ENCODE measurements at places on chromosomes 11 and 22.

DNA sequence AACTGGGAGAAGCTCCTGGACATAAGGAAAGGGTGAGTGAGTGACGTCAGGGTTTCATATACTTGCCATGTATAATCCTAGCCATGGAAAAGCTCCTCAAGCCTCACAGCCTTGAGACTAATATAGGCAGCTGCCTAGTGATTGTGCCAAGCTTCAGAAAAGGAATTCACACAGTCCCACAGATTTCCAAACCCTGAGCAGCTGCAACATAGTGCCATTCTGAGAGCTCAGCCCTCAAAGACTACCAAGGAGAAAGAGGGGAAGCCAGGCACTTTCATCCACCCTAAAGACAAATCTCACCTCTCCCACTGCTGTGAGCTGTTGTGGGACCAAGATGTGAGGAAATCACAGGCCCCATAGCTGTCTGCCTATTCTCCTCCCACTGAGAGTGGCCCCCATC lies 707.9 kb upstream of the ANO5 start:
- no peak for DNase-seq

- no peak for DNase-seq
Measured at GRCh38 chr11:45815747-45816146, 10.8 kb downstream of the SLC35C1 start.

DNA sequence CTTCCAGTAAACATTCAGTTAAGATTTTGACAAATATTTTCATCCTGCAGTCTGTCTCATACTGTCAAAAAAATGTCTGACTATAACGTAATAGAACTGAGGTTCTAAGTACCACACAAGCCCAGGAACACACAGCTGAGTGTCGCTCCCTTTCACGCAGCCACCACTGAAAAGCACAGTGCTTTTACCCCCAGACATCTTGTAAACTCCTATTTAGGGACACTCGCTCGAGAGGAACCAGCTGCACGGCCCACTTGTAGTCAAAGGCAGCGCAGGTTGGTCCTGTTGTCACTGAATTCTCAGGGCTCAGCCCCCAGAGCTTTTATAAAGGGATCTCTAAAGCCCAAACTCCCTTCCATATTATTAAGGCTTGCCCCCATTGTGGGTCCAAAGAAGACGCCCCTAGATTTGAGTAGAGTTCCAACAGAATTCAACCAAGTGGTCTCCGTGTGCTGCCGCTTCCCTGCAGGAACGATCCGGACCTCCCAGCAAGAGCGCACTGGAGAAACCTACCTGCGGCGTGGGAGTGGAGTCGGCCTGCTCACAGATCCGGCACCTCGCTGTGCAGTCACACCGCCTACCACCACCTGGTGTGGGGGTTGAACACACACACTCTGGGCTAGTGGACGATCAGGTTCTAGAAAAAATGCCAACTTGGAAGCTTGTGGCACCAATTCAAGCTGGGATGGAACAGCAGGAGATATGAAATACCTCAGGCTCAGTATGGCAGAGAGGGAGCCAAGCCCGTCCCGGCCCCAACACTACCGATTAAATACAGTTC lies 23.4 kb downstream of the ASPHD2 start:
- DNase-seq, result no peak

DNA sequence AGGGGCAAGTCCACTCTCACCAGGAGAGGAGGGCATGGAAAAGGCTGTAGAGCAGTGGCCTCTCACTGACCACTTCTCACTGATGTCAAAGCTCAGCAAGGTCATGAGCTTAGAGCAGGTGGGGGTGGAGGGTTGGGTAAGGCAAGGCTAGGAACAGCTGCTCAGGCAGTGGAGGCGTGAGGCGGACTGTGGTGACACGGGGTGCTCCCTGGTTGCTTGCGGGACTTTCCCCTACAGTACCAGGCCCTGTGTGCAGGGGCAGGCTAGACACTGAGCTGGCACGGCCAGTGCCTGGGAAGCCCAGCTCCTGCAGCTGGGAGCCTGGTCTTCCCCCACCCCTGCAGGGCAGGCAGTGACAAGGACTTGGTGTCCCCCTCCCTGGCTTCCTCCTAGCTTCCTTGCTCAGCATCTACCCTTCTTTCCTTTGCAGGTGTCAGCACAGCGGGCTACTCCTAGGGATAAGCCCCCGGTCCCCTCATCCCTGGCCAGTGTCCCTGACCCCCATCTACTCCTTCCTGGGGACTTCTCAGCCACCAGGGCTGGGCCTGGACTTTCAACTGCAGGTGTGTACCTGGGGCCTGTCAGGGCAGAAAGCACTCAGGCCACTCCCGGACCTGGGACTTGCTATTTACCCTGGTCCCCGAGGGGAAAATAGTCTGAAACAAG lies 45.6 kb downstream of the PISD start:
- peak; percentile 80 for DNase-seq

GRCh38 chr11:119505861-119506260 lies 82.9 kb upstream of the THY1 start:
- no peak for DNase-seq

- peak; percentile 93 for DNase-seq
Measured at GRCh38 chr22:45552580-45553350, 50.1 kb downstream of the FBLN1 start.

- DNase-seq, result no peak
Measured at GRCh38 chr11:96130061-96130620, 206.2 kb upstream of the MTMR2 start.

DNA sequence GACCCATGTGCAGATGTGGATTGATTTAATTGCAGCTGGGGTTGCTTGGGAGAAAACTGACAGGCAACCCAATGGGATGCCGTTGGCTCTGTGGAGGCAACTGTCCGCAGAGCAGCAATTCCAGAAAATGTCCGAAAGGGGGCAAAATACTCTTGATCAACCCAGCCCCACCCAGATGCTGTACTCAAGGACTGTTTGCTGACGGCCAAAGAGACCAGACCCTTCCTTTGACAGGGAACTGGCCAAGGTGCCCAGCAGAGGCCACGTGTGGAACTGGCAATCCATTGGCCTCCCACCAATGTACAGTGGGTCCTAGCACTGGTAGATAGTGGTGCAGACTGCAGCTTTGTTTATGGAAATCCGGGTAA lies 29.7 kb upstream of the KCNA4 start:
- no peak for DNase-seq
